ENCODE measurements at places on chromosomes 5 and 9.

DNA sequence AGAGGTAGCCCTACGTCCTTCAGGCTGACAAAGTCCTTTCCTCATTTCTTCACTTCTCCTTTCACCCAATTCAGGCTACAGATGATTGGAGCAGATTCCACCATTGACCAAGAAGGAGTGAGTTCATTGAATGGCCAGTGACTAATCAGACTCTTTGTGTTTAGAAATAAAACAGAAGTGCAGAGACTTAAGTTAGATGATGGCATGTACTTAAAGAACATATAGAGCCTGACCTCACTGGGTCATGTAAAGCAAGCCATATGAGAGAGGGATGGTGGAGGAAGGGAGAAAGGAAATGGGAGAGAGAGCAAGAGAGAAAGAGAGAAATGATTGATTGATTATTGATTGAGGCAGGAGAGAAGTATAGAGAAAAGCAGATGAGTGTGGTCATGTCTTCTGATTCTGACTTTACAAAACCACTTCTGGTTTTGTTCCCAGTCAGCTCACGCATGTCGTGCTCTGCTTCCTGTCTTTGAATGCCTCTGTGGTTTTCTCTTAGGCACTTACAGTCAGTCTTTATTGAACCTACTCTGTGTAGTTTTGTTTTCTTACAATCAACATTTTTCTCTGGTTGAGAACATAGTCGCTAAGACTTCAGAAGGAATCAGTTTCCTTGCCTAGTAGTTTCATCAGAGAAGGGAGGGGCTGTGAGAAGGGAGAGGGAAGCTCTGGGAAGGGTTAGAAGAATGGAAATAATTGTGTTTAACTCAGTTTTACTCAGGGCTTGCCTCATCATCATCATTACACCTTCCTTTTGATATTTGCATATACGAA, 149.2 kb upstream of the KLF9 start:
- DNase-seq: no peak

GRCh38 chr9:99491408-99492158, 269.5 kb downstream of the SEC61B start:
- DNase-seq: no peak

- DNase-seq: no peak
Observed at GRCh38 chr9:36632892-36633291, 60.2 kb downstream of the MELK start.

- DNase-seq: no peak
Observed at GRCh38 chr5:74536658-74537057, 103.9 kb downstream of the ENC1 start.

- DNase-seq: no peak
Observed at GRCh38 chr9:21412107-21412506, 3.2 kb downstream of the IFNA8 start.

Data from T-helper 9 cell (primary cell).